Transverse colon (tissue), 4 donors: ENCODE measurements at places on chromosomes 13 and 19. TPM values are rescaled to one million over a fixed set of nuclear protein-coding genes. Genes with fewer than 3 reads are reported as not detected.
A peak's percentile ranks its signal among the peaks of the same experiment; 100 is the strongest.

Gene KCNN4
- 72.2 TPM for total RNA-seq

Gene CPAMD8
- total RNA-seq: 5.2 TPM

Gene CYP4F11
- not detected for total RNA-seq

Gene FLT1
- total RNA-seq: 8.4 TPM

GRCh38 chr19:35558400-35559280, 4.8 kb downstream of the ATP4A start:
- H3K27ac ChIP-seq: no peak overlapping the region
- H3K4me3 ChIP-seq: no peak overlapping the region
- peaks cover 48% of the 10 kb centered on the region for H3K27me3 ChIP-seq

- peak overlapping the region; percentile 37 for H3K27ac ChIP-seq
- H3K4me3 ChIP-seq: no peak overlapping the region
- H3K36me3 ChIP-seq: no peaks in the 10 kb centered on the region
- no peak for DNase-seq
Measured at GRCh38 chr13:105441051-105441750, 1094.3 kb downstream of the EFNB2 start.

- H3K27ac ChIP-seq: no peak overlapping the region
- no peaks in the 10 kb centered on the region for H3K27me3 ChIP-seq
- H3K4me3 ChIP-seq: no peak overlapping the region
- no peak for DNase-seq
Measured at GRCh38 chr13:112729408-112729807, 39.6 kb downstream of the ATP11A start.

- no peak overlapping the region for H3K4me3 ChIP-seq
- peaks cover 13% of the 10 kb centered on the region for H3K4me1 ChIP-seq
- peaks cover 17% of the 10 kb centered on the region for H3K36me3 ChIP-seq
- no peaks in the 10 kb centered on the region for H3K27me3 ChIP-seq
- DNase-seq: peak; percentile 7
Measured at GRCh38 chr19:1035998-1036621, 3.8 kb upstream of the ABCA7 start.

GRCh38 chr13:99022941-99023340, 45.1 kb upstream of the DOCK9 start:
- DNase-seq: no peak
- H3K4me1 ChIP-seq: no peaks in the 10 kb centered on the region
- H3K4me3 ChIP-seq: no peak overlapping the region
- H3K27ac ChIP-seq: no peak overlapping the region

DNA sequence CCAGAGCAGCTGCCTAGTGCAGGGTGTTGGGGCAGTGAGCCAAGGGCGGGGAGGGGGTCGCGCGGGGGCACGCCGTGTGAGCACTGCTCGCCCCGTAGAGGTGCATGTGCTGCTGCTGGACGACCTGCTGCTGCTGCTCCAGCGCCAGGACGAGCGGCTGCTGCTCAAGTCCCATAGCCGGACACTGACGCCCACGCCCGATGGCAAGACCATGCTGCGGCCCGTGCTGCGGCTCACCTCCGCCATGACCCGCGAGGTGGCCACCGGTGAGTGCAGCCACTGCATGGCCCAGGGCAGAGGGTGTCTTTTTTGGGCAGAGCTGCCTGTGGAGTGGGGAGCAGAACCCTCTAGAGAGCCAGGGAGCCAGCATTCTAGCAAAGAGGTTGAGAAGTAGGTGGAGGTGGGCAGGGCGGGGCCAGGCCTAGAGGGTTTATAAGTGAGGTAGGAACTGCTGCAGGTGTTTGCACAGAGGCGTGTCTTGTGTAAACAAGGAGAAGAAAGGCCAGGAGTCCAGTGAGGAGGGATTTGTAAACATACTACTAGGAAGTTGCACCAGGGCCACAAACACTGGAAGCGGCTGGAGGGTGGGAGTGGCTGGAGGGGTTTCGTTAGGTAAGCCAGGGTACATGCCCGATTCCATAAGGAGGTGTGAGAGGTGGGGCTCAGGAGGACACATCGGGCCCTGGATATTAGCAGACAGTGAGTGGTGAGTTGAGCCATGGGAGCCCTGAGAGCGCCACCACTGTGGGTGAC, 21.3 kb downstream of the ARHGEF1 start:
- no peak overlapping the region for H3K4me3 ChIP-seq
- H3K27me3 ChIP-seq: no peaks in the 10 kb centered on the region
- peak; percentile 90 for DNase-seq

DNA sequence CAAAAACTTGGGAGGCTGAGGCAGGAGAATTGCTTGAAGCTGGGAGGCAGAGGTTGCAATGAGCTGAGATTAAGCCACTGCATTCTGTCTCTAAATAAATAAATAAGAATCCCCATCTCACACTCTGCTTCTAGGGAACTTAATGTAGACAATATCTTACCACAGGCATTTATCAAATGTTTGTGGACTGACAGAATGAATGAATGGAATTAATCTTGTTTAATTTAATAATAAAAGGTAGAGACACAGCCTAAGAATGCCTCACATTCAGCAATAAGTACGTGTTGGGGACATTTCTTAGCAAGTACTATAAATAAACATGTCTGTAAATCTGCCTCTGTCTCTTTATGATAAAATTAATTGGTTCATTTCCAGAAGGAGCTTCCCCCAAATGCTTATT, 36.2 kb upstream of the RBM26 start:
- no peaks in the 10 kb centered on the region for H3K36me3 ChIP-seq
- H3K4me1 ChIP-seq: peaks cover 4% of the 10 kb centered on the region
- H3K27ac ChIP-seq: peak overlapping the region; percentile 86
- no peak overlapping the region for H3K4me3 ChIP-seq
- H3K27me3 ChIP-seq: no peaks in the 10 kb centered on the region
- no peak for DNase-seq

- H3K36me3 ChIP-seq: peaks cover 4% of the 10 kb centered on the region
- H3K27me3 ChIP-seq: no peaks in the 10 kb centered on the region
- H3K4me3 ChIP-seq: no peak overlapping the region
- DNase-seq: no peak
- H3K4me1 ChIP-seq: peaks cover 25% of the 10 kb centered on the region
Measured at GRCh38 chr19:54142166-54142780, 4.7 kb downstream of the CNOT3 start.
